Thymus (tissue), 14 donors: ENCODE measurements at places on chromosomes 12 and 14.
A peak's percentile ranks its signal among the peaks of the same experiment; 100 is the strongest.

- H3K4me3 ChIP-seq, result no peak overlapping the region
- no peaks in the 10 kb centered on the region for H3K36me3 ChIP-seq
- no peak for DNase-seq
- H3K27ac ChIP-seq, result no peak overlapping the region
- peaks cover 41% of the 10 kb centered on the region for H3K4me1 ChIP-seq
These were observed 135.0 kb upstream of the HIF1A start for GRCh38 chr14:61560323-61560722.

DNA sequence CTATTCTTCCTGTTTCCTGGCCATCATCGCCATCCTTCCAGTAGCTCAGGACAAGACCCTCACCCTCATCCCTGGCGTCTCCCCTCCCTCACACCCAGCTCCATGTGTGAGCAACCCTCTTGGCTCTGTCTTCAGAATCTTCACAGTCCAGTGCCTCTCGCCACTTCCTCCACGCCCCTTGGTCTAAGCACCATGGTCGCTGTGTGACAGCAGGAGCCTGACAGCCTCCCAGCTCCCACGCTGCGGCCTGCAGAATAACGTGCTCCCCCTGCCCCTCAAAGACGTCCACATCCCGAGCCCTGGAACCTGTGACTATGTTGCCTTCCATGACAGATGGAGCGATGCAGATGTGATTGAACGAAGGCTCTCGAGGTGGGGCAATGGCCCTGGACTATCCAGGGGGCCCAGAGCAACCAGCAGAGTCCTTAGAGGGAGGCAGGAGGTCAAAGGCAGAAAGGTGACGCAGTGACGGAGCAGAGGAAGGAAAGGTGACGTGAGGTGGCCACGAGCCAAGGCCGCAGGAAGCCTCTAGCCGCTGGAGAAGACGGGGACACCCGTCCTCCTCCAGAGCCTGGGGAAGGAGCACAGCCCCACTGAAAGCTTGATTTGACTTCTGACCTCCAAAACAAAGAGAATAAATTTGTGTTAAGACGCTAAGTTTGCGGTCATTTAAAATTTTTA is 139.8 kb downstream of the CALM1 start:
- no peak overlapping the region for H3K27ac ChIP-seq
- H3K36me3 ChIP-seq, result no peaks in the 10 kb centered on the region
- H3K27me3 ChIP-seq, result no peaks in the 10 kb centered on the region
- H3K4me1 ChIP-seq, result no peaks in the 10 kb centered on the region
- H3K4me3 ChIP-seq, result no peak overlapping the region

DNA sequence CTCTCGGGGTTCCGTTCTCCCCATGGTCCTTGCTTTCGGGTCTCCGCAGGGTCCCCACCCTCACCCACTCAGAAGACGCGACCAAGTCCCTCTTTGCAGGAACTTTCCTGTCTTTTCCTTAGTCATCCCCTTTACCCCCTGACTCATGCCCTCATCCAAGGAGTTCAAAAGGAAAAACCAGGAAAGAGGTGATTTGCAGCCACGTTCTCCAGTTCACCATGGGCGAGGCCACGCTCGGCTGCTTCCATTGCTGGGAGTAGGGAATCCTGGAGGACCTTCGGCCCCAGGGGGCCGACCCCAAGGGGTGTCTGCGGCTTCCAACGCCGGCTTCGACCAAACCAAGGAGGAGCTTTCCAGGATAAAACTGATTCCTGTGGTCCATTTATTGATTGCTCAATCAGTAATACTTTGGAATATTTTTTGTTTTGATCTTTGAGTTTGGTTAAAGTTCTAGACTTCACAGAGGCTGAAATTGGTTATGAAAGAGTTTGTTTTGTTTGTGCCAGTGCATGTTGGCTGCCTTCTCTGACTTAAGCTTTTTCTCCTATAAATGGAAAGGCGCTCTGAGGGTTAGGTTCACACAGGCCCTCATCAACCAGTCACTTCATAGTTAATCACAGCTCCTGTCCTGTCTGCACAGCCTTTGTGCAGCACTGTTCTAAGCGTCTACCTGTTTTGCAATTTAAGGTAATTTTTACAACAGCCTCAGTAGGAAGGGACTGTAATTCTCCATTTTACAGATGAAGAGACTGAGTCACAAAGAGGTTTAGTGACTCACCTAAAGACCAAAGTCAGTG is 827 bp downstream of the ALDH2 start:
- H3K4me3 ChIP-seq, result peak overlapping the region; percentile 53
- H3K36me3 ChIP-seq, result no peaks in the 10 kb centered on the region
- H3K4me1 ChIP-seq, result peaks cover 8% of the 10 kb centered on the region
- H3K27me3 ChIP-seq, result peaks cover 7% of the 10 kb centered on the region
- DNase-seq, result no peak

GRCh38 chr12:3142386-3142785 is 65.2 kb downstream of the TSPAN9 start:
- H3K27me3 ChIP-seq, result no peaks in the 10 kb centered on the region
- peaks cover 4% of the 10 kb centered on the region for H3K4me1 ChIP-seq
- H3K36me3 ChIP-seq, result no peaks in the 10 kb centered on the region
- H3K4me3 ChIP-seq, result no peak overlapping the region

DNA sequence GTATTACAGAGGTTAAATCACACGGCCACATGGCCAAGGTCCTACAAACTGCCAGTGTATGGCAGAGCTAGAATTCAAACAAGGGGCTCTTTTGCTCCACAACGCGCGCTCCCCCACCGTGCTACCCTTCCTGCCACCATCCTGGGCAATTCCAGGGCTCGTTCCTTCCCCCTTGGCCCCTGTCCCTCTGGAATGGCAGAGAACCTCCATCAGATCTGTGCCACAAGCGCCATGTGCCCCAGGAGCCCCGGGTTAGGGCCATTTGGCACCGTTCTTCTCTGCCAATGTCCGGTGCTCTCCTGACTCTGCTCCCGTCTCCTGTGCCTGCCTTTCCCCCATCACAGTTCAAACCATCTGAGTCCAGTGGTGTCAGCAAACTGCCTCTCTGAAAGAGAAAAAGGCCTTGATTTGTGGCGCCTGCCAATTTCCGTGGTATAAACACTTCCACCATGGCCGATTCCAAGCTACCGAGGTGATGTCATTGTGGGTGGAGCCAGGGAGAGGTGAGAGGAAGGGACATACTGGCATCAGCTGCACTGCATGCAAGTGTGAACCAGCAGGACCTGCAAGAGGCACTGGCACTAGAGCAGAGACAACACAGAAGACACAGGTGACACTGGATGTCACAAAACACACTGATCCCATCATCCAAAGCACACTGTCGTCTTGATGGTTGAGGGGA is 163.1 kb downstream of the CALM1 start:
- H3K4me3 ChIP-seq, result no peak overlapping the region
- no peaks in the 10 kb centered on the region for H3K27me3 ChIP-seq
- H3K36me3 ChIP-seq, result no peaks in the 10 kb centered on the region

GRCh38 chr14:87397499-87397898 is 595.5 kb downstream of the GALC start:
- no peak overlapping the region for H3K27ac ChIP-seq
- no peaks in the 10 kb centered on the region for H3K4me1 ChIP-seq
- no peaks in the 10 kb centered on the region for H3K36me3 ChIP-seq
- no peak for DNase-seq
- H3K27me3 ChIP-seq, result no peaks in the 10 kb centered on the region

DNA sequence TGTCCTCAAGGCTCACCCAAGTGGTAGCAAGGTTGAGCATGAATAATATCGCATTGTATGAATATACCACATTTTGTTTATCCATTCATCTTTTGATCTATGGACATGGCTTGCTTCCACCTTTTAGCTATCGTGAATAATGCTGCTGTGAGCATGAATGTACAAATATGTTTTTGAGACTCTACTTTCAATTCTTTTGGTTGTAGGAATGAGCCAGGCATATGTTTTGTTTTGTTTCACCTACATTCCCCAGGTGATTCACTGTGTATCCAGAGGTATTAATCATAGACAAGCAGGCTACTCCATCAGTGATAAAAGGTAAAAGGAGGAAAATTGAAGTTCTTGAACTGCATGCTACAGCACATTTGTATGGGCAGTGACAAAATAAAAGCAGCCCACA is 35.8 kb downstream of the CDKL1 start:
- no peaks in the 10 kb centered on the region for H3K27me3 ChIP-seq
- peaks cover 9% of the 10 kb centered on the region for H3K4me1 ChIP-seq
- H3K36me3 ChIP-seq, result peaks cover 3% of the 10 kb centered on the region
- no peak overlapping the region for H3K27ac ChIP-seq
- no peak for DNase-seq
- H3K4me3 ChIP-seq, result no peak overlapping the region

- peak; percentile 36 for DNase-seq
- no peaks in the 10 kb centered on the region for H3K27me3 ChIP-seq
- peaks cover 24% of the 10 kb centered on the region for H3K36me3 ChIP-seq
- peak overlapping the region; percentile 99 for H3K27ac ChIP-seq
These were observed 1.0 kb downstream of the DGKA start for GRCh38 chr12:55931780-55932550.

DNA sequence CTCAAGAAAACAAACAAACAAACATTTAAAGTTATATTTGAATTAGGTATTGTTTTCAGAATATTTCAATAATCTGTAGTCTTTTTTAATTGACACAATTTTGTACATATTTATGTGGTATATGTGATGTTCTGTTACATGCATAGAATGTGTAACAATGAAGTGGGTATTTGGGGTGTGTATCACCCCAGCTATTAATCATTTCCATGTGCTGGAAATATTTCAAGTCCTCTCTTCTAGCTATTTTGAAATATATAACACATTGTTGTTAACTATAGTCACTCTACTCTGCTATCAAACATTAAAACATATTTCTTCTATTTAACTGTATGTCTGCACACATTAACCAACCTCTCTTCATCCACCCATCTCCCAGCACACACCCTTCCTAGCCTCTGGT is 32.0 kb upstream of the SIX1 start:
- H3K4me3 ChIP-seq, result no peak overlapping the region
- no peaks in the 10 kb centered on the region for H3K4me1 ChIP-seq
- no peaks in the 10 kb centered on the region for H3K36me3 ChIP-seq
- H3K27ac ChIP-seq, result no peak overlapping the region
- DNase-seq, result no peak
- H3K27me3 ChIP-seq, result no peaks in the 10 kb centered on the region

DNA sequence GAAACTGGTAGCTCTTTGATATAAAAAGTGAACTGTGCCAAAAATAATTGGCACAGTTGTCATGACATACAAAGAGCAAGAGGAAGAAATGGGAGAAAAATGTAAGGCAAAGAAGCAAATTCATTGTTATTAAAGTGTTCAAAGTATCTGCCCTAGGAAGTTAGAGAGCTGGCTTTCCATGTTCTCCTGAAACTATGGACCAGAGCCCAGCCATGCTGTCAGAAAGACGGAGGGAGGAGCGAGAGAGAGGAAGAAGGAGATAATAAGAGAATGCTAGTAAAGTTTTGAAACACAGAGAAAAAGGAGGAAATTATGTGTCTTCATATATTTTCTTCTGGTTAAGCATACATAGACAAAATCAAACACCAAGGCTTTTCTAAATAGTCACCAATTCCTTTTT is 78.1 kb upstream of the PELI2 start:
- no peaks in the 10 kb centered on the region for H3K27me3 ChIP-seq
- no peaks in the 10 kb centered on the region for H3K36me3 ChIP-seq
- DNase-seq, result no peak
- H3K4me3 ChIP-seq, result no peak overlapping the region
- H3K4me1 ChIP-seq, result no peaks in the 10 kb centered on the region

GRCh38 chr12:118370601-118371000 is 2.1 kb downstream of the TAOK3 start:
- no peak overlapping the region for H3K4me3 ChIP-seq
- no peak overlapping the region for H3K27ac ChIP-seq
- peaks cover 11% of the 10 kb centered on the region for H3K27me3 ChIP-seq
- DNase-seq, result no peak
- H3K36me3 ChIP-seq, result no peaks in the 10 kb centered on the region

GRCh38 chr12:15201056-15201455 is 20.2 kb downstream of the RERG start:
- no peak overlapping the region for H3K4me3 ChIP-seq
- no peak for DNase-seq
- H3K27ac ChIP-seq, result no peak overlapping the region
- no peaks in the 10 kb centered on the region for H3K4me1 ChIP-seq

DNA sequence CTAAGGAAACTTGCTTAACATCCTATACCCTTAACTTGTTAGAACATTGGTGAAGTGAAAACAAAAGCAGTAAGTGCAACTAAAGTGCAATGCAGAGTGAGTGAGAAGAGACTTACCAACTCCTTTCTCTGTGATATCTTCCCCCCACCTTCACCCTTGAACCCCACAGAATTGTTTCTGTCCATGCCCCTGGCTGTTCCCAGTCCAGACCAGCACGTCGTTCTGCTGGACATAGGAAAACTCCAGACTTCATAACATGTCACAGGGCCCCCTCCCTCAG is 91.9 kb downstream of the DAD1 start:
- peak overlapping the region; percentile 70 for H3K27ac ChIP-seq
- no peaks in the 10 kb centered on the region for H3K27me3 ChIP-seq
- no peak for DNase-seq
- H3K4me3 ChIP-seq, result peak overlapping the region; percentile 44
- H3K36me3 ChIP-seq, result peaks cover 19% of the 10 kb centered on the region
